ENCODE measurements at places on chromosomes 2 and 18. TPM values are rescaled to one million over a fixed set of nuclear protein-coding genes. Genes with fewer than 3 reads are reported as not detected.

DNA sequence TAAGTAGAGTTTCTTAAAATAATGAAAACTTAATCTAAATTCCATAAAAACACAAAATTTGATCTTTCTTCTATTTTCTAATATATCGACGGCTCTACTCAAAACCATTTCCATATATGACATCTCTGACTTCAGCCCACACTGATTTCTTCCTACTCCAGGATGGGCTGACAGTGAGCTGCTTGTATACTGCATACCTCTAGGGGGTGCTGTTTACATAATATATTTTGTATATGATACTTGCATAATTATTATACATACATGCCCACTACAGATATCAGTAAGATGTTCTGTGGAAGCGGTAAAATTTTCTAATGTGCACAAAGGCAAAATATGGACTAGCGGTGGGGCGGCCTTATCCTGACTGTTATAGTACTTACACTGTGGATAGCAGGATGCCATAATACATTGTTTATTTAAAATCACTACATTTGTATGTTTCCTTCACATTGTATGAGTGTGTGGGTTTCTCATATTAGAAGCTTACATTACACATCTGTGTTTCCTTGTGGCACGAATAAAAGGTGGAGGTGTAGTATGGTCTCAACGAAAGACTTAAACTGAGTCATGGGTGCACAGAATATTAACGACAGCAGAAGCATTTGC, 66.1 kb upstream of the NXPH2 start:
- DNase-seq = peak; percentile 52

DNA sequence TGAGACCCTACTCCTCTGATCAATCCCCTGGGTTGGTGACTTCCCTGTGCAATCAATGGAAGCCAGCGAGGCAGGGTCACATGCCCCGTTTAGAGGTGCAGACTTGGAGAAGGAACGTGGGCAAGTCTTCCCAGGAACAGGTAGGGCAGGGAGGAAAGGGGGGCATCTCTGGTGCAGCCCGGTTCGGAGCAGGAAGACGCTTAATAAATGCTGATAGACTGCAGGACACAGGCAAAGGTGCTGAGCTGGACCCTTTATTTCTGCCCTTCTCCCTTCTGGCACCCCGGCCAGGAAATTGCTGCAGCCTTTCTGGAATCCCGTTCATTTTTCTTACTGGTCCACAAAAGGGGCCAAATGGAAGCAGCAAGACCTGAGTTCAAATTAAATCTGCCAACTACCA, 821 bp upstream of the PROC start:
- no peak for DNase-seq

The STPG4 gene
- not detected for total RNA-seq

DNA sequence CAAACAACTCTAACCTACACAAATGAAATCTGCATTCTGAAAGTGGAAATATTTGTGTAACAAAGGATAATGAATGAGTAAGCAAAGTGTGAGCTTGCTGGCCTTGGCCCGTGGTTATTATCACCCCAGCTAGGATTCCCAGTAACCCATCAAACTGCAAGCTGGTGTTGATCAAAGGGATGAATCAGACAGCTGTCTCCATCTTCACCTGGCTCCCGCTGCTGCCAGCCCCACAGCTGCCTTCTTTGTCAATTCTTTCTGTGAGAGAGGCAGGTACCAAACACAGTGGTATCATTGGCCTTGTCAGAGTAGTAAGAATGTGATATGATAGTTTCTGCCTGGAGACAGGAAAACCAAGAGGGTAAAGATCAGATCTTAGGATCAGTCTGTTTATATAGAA, 25.2 kb upstream of the RGPD4 start:
- DNase-seq = no peak

The CAPN13 gene
- 0.51 TPM for total RNA-seq

GRCh38 chr2:217818293-217818850, 184.4 kb downstream of the TNS1 start:
- no peak for DNase-seq

DNA sequence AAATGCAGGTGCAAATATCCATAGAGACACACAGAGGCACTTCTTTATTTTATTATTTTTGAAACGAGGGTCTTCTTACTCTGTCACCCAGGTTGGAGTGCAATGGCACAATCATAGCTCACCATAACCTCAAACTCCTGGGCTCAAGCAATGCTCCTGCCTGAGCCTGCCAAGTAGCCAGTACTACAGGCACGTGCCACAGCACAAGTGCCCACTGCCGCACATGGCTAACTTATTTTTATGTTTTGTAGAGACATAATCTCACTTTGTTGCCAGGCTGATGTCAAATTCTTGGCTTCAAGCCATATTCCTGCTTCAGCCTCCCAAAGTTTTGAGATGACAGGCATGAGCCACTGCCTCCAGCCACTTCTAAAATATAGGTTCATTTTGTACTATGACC, 537.6 kb downstream of the THSD7B start:
- DNase-seq = no peak

The RFTN2 gene
- 20.4 TPM for total RNA-seq

The GNLY gene
- not detected for total RNA-seq

Data from tongue (tissue), 3 donors.